ENCODE measurements at places on chromosomes 4 and X.

GRCh38 chrX:109629310-109629709, 4.3 kb upstream of the KCNE5 start:
- no peak for DNase-seq

- no peak for DNase-seq
Observed at GRCh38 chrX:106263817-106264216, 95.7 kb downstream of the PWWP3B start.

- no peak for DNase-seq
Observed at GRCh38 chr4:37815591-37815990, 10.9 kb upstream of the PGM2 start.

DNA sequence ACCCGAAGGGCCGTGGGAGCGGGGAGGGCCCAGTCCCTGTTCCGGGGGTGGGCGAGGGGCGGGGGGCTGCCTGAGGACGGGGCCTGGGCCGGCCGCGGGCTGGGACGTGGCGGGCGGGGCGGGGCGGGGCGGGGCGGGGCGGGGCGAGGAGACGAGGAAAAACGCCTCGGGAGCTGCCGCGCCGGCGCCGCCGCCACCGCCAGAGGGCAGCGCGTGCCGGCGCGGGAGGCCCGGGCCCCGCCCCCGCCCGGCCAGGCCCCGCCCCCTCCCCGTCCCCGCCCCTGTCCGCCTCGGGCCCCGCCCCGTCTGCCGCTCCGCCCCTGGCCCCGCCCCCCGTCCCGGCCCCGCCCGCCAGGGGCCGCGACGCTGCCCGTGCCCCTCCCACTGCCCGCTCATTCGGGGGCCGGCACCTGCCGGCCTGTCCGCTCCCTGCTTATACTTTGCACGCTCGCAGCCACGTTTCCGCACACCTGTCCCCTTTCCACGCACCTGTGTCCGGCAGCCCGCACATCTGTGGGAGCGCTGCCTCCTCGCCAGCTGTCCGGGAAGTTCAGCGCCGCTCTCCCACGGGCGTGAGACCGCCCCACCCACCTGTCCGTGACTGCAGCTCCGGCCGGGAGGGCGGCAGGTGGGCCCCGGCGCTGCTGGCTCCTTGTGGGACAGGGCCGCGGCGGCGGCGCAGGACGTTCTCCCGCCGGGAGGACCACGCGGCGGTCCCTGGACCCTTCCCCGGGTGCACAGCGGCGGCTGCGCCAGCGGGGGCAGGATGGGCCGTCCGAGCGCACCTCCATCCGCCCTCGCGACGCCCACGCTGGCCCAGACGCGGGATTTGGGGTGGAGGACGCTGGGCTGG, 1.7 kb upstream of the FGFRL1 start:
- peak; percentile 59 for DNase-seq

DNA sequence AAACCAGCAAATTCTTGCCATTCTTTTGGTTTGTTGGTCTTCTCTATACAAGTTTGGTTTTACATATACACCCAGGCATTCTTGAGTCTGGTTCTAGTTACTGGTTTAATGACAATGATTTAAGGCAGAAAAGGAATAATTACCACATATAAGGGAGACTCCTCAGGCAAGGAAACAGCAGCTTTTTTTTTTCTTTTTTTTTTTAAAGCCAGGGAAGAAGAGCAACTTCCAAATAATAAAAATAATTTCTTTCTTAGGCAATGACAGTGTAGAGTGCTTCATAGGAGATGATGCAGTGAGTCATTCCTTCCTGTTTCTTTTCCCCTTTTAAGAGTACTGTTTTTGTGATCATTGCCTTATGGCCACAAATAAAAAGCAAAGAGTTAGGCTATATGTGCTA, 289.7 kb downstream of the DKK2 start:
- no peak for DNase-seq

GRCh38 chr4:3085948-3086670, 11.6 kb downstream of the HTT start:
- no peak for DNase-seq

- DNase-seq = no peak
Observed at GRCh38 chrX:153634832-153635231, 12.2 kb upstream of the DUSP9 start.

DNA sequence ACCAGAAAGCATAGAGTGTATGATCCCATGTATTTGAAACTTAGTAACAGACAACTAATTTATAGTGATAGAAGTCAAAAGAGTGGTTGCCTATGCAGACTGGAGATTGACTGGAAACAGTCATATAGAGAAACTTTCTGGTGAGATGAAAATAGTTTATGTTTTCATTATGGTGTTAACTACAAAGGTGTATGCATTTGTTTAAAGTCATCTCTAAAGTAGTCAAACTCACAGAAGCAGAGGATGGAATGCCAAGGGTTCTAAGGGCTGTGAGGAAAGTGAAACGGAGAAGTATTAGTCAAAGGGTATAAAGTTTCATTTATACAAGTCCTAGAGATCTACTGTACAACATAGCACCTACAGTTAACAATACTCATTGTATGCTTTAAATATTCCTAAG, 45.8 kb downstream of the ENOX2 start:
- no peak for DNase-seq

GRCh38 chrX:131262200-131262599, 26.9 kb downstream of the IGSF1 start:
- DNase-seq = no peak
